Kidney (tissue), 22 donors: ENCODE measurements at places on chromosomes 11 and 22. TPM values are rescaled to one million over a fixed set of nuclear protein-coding genes. Genes with fewer than 3 reads are reported as not detected.

Gene C11orf97
- not detected for total RNA-seq

Gene APOA5
- not detected for total RNA-seq

Gene KCNE3
- 19.2 TPM for total RNA-seq

Gene TNNT3
- total RNA-seq, result 0.60 TPM

Gene CTSW
- total RNA-seq, result 3.9 TPM

Gene ASPHD2
- total RNA-seq, result 4.5 TPM

Gene C11orf52
- total RNA-seq, result 27.8 TPM

Gene CST6
- 5.9 TPM for total RNA-seq

Gene ARHGAP8
- total RNA-seq, result 35.7 TPM

Gene SAA4
- total RNA-seq, result 1.3 TPM

Gene HTR3A
- 1.1 TPM for total RNA-seq

- no peaks in the 10 kb centered on the region for H3K36me3 ChIP-seq
- H3K4me1 ChIP-seq, result peaks cover 4% of the 10 kb centered on the region
- H3K4me3 ChIP-seq, result no peak overlapping the region
- no peak overlapping the region for H3K27ac ChIP-seq
- H3K27me3 ChIP-seq, result no peaks in the 10 kb centered on the region
- DNase-seq, result no peak
Observed at GRCh38 chr11:95243673-95244072, 12.7 kb upstream of the SESN3 start.

GRCh38 chr22:20423008-20423905 is 14.4 kb downstream of the SCARF2 start:
- no peaks in the 10 kb centered on the region for H3K36me3 ChIP-seq
- peaks cover 2% of the 10 kb centered on the region for H3K27me3 ChIP-seq
- H3K27ac ChIP-seq, result no peak overlapping the region
- no peaks in the 10 kb centered on the region for H3K4me1 ChIP-seq

GRCh38 chr11:120223793-120224192 is 13.0 kb downstream of the OAF start:
- no peak overlapping the region for H3K4me3 ChIP-seq
- no peaks in the 10 kb centered on the region for H3K4me1 ChIP-seq
- H3K36me3 ChIP-seq, result peaks cover 6% of the 10 kb centered on the region

DNA sequence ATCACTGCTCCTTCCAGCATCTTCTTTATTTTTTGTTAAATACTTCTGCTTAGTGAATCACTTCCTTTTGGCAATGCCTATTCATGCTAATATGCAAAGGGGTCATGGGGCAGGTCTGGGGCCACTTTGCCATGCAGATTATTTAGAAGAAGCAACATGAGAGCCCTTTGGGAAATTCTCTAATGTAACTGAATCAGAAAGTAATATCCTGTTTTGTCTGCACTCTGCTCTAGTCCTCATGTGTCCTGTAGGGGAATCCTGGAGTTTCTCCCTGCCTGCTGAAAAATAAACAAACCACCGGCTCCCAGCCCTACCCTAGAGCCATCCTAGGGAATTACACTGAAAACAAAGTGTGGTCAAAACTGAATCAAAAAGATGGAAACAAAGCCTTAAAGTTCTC is 176.5 kb upstream of the POU2AF2 start:
- no peak overlapping the region for H3K4me3 ChIP-seq
- DNase-seq, result no peak
- H3K36me3 ChIP-seq, result no peaks in the 10 kb centered on the region
- H3K27ac ChIP-seq, result no peak overlapping the region

GRCh38 chr11:9076661-9077060 is 14.7 kb downstream of the SCUBE2 start:
- no peaks in the 10 kb centered on the region for H3K36me3 ChIP-seq
- no peaks in the 10 kb centered on the region for H3K4me1 ChIP-seq
- H3K4me3 ChIP-seq, result no peak overlapping the region
- H3K27ac ChIP-seq, result no peak overlapping the region
- H3K27me3 ChIP-seq, result no peaks in the 10 kb centered on the region
- DNase-seq, result no peak

DNA sequence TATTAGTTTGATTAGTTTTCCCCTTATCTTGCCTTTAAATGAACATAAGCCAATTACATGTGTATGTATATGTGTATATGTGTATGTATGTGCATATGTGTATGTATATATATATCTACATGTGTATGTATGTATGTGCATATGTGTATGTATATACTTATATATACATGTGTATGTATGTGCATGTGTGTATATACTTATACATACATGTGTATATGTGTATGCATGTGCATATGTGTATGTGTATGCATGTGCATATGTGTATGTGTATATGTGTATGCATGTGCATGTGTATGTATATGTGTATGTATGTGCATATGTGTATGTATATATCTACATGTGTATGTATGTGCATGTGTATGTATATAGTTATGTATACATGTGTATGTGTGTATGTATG is 65.5 kb upstream of the CCT8L2 start:
- no peak for DNase-seq
- H3K36me3 ChIP-seq, result no peaks in the 10 kb centered on the region
- no peaks in the 10 kb centered on the region for H3K27me3 ChIP-seq

DNA sequence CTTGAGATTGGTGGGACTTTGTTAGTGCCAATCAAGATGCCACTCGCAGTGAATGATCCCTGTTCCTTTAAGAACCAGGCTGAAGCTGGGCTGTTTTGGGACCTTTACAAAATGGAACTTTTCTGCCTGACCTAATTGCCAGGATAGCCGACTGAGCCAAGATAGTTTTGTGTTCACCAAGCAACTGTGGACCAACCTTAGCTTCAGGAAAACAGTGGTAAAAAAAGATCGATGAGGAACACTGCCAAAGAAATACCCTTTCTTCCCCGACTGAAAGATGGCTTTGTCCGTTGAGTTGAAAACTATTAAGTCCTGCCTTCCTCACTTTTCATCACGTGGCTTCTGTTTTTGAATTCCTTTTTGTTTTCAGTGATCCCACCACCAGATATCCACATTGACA is 157.9 kb upstream of the SORL1-AS1 start:
- no peaks in the 10 kb centered on the region for H3K4me1 ChIP-seq
- no peak for DNase-seq
- H3K27ac ChIP-seq, result no peak overlapping the region
- H3K27me3 ChIP-seq, result no peaks in the 10 kb centered on the region
- no peak overlapping the region for H3K4me3 ChIP-seq
- H3K36me3 ChIP-seq, result peaks cover 12% of the 10 kb centered on the region

GRCh38 chr11:104410336-104410735 is 246.4 kb upstream of the PDGFD start:
- H3K4me3 ChIP-seq, result no peak overlapping the region
- no peak overlapping the region for H3K27ac ChIP-seq
- no peak for DNase-seq
- H3K4me1 ChIP-seq, result no peaks in the 10 kb centered on the region

DNA sequence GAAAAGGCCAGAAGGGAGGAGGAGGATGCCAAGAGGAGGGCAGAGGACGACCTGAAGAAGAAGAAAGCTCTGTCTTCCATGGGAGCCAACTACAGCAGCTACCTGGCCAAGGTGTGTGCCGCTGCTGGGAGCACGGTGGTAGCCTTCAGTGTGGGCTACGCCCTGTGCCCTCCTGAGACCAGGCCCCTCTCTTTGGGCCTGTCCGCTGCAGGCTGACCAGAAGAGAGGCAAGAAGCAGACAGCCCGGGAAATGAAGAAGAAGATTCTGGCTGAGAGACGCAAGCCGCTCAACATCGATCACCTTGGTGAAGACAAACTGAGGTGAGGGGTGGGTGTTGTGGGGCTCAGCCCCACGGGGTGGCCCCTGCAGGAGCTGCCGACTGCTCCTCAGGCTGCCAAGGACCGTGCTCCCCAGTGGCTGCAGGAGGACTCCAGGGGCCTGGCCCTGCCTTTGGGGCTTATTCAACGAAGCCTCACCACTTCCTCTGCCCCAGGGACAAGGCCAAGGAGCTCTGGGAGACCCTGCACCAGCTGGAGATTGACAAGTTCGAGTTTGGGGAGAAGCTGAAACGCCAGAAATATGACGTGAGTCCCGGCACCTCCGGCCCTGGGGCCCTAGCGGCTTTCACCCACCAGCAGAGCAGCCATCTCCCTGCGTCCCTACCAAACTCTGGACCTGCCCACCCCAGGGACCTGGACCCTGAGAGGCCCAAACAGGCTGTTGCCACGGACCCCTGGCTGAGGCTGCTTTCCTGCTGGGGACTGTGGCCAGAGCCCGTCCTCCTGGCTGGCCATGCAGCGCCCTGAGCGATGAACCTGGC is 12.6 kb upstream of the MRPL23 start:
- no peak for DNase-seq
- H3K27me3 ChIP-seq, result no peaks in the 10 kb centered on the region
- no peaks in the 10 kb centered on the region for H3K4me1 ChIP-seq
- H3K36me3 ChIP-seq, result no peaks in the 10 kb centered on the region

GRCh38 chr11:15569305-15570025 is 454.7 kb downstream of the INSC start:
- no peaks in the 10 kb centered on the region for H3K27me3 ChIP-seq
- H3K4me3 ChIP-seq, result no peak overlapping the region
- H3K4me1 ChIP-seq, result no peaks in the 10 kb centered on the region
- H3K27ac ChIP-seq, result no peak overlapping the region
- no peak for DNase-seq
- H3K36me3 ChIP-seq, result no peaks in the 10 kb centered on the region

DNA sequence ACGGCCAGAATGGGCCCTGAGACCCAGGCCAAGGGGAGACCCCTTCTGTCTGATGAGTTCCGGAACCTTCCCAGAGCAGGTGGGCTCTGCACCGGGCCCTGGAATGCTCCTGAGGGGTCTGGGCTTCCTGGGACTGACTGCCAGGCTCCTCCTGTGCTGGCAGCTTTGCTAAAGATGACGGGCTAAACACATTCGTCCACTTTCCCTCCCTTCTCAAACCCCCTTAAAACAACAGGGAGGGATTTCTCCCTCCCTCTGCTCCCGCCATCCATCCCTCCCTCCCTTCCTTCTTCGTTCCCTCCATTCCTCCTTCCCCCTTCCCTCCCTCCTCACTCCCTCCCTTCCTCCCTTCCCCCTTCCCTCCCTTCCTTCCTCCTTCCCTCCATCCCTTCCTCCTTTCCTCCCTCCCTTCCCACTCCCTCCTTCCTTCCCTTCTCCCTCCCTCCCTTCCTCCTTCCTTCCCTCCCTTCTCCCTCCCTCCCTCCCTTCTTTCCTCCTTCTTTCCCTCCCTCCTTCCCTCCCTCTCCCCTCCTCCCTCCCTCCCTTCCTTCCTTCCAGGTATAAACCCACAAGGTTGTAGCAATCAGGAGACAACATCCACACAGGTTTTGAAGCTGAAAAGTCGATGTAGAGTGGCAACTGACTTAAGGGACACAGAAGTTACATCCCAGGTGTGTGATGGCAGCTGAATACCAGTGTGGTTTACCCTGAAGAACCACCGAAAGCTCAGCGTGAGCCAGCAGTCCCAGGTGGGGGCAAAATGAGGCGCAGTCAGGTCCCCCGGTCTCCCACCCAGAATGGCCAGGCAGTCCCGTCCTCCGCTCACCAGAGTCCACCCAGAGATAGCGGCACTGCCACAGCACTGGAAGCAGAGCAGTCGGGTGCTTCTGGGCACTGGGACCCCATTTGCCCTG is 18.8 kb upstream of the MGAT3 start:
- no peak overlapping the region for H3K4me3 ChIP-seq
- no peaks in the 10 kb centered on the region for H3K36me3 ChIP-seq
- H3K27me3 ChIP-seq, result no peaks in the 10 kb centered on the region
- H3K27ac ChIP-seq, result no peak overlapping the region

- no peaks in the 10 kb centered on the region for H3K36me3 ChIP-seq
- H3K27me3 ChIP-seq, result no peaks in the 10 kb centered on the region
- H3K4me1 ChIP-seq, result peaks cover 2% of the 10 kb centered on the region
- H3K27ac ChIP-seq, result no peak overlapping the region
- no peak for DNase-seq
Observed at GRCh38 chr22:45585946-45586540, 83.4 kb downstream of the FBLN1 start.

DNA sequence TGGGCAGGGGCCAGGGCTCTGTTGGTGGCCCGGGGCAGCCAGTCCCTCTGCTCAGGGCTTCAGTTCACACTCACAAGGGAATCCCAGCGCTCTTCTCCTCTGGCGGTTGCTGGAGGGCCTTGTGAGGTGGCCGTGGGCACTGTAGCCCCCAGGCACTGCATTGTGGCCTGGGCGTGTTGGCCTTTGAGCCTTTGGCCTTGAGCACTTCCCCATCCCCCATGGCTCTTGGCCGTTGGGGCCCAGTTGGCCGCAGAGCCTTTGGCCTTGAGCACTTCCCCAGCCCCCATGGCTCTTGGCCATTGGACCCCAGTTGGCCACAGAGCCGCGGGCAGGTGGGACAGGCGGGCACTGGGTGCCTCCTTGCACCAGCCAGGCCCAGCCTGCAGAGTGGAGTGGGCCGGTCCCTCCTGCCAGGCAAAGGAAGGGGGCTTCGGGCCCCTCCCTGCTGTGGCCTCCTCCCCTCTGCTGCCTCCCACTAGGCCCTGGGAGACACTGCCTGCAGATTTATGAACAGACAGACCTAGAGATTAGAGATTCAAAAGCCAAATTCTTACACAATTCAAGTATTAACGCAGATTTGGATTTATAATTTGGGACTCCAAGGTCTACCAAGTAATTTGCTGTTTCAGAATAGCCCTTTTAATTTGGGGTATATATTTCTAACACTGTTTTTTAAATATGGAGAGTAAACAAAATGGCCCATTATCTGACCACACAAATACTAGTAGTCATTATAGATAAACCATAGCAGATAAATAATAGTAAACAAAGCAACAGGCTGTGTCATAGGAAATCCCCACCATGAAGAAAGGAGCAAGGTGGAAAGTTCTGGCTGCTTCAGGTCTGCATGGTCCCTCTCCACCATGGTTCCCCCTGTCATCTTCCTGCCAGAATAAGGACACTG is 18.2 kb upstream of the TXNRD2 start:
- no peaks in the 10 kb centered on the region for H3K4me1 ChIP-seq
- no peak overlapping the region for H3K4me3 ChIP-seq
- no peak overlapping the region for H3K27ac ChIP-seq
- DNase-seq, result peak; percentile 47
- H3K27me3 ChIP-seq, result no peaks in the 10 kb centered on the region
- H3K36me3 ChIP-seq, result no peaks in the 10 kb centered on the region

GRCh38 chr11:67983951-67984350 is 19.9 kb downstream of the UNC93B1 start:
- H3K27me3 ChIP-seq, result no peaks in the 10 kb centered on the region
- H3K4me3 ChIP-seq, result no peak overlapping the region
- H3K27ac ChIP-seq, result no peak overlapping the region
- no peaks in the 10 kb centered on the region for H3K36me3 ChIP-seq

DNA sequence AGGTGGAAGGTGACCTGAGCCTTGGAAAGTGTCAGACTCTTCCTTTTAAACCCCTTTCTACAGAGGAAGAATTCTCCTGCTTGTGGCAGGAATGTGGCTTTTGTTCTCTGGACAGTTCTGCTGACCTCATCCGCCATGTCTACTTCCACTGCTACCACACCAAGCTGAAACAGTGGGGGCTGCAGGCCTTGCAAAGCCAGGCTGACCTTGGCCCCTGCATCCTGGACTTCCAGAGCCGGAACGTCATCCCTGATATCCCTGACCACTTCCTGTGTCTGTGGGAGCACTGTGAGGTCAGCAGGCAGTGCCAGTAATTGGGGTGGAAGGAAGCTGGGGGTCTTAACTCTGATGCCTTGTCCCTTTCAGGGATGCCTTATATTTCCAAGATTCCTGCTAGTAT is 9.3 kb downstream of the HINFP start:
- no peak overlapping the region for H3K27ac ChIP-seq
- H3K27me3 ChIP-seq, result no peaks in the 10 kb centered on the region
- no peaks in the 10 kb centered on the region for H3K4me1 ChIP-seq
- H3K36me3 ChIP-seq, result peaks cover 29% of the 10 kb centered on the region
- no peak overlapping the region for H3K4me3 ChIP-seq
